ENCODE measurements at places on chromosomes 12 and 14.

DNA sequence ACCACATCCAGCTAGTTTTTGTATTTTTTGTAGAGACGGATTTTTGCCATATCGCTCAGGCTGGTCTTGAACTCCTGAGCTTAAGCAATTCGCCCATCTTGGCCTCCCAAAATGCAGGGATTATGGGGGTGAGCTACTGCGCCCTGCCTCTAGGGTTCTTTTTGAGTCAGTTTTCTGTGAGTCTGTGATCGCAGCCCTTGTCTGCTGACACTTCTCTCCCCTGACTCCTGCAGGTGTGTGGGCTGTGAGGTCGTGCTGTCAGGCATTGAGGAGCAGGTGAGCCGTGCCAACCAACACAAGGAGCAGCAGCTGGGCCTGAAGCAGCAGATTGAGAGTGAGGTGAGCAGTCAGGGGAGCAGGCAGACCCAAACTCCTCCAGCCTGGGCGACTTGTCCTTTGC lies 6.3 kb downstream of the COPS7A start:
- no peak for DNase-seq

GRCh38 chr12:1594006-1594260 lies 448 bp downstream of the FBXL14 start:
- DNase-seq: no peak

DNA sequence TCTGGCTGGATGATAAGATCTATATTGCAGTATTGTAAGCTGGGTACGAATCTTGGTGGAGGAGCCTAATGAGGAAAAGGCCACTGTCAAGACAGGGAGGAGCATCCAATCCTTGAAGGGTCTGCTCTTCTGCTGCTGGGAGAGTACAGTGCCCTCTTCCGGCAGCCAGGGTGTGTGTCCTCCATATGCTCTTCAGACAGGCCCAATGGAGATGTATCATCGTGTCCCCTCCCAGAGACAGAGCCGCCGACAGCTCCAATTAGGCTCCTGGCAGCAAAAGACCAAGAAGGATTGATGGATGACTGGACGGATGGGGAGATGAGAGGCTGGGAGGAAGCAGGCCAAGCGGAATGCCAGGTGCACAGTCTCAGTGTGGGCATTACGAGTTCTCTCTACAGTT lies 51.6 kb upstream of the PIWIL1 start:
- DNase-seq: no peak

- DNase-seq: no peak
These were observed 3.9 kb upstream of the SPTLC2 start for GRCh38 chr14:77620222-77620870.

All from effector CD8-positive, alpha-beta T cell (primary cell).